SK-N-SH (cell line): ENCODE measurements at places on chromosomes 2 and 18.

GRCh38 chr2:172968061-172968469, 107.6 kb upstream of the MAP3K20 start:
- no peak for DNase-seq

- no peak for DNase-seq
These were observed 817.4 kb upstream of the ACVR2A start for GRCh38 chr2:147027436-147027835.

- DNase-seq: no peak
These were observed 5.3 kb upstream of the MOCOS start for GRCh38 chr18:36181898-36182506.

- DNase-seq: no peak
These were observed 116.4 kb downstream of the IRS1 start for GRCh38 chr2:226683196-226683595.

DNA sequence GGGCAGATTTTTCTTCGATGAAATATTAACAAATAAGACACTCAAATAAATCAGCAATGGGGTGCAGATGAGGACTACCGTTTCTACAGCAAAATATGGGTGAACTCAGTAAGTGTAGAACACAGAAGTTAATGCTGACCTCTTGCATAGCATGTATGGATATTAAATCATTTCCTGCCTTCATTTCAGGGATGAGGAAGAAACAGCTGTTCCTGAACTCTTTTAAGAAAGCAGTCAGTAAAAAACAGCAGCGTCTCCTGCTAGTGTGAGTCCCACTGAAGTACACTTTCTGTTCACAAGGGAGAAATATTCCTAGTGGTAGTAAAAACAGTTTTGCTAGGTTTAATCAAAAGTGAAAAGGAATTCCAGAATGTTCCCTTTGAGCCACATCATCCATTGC, 379.0 kb downstream of the ZEB2 start:
- no peak for DNase-seq

GRCh38 chr2:178057179-178057680, 15.3 kb downstream of the PDE11A start:
- no peak for DNase-seq

- no peak for DNase-seq
These were observed 33.0 kb downstream of the RPRD1A start for GRCh38 chr18:36034299-36034895.

GRCh38 chr2:201046881-201047280, 24.6 kb downstream of the HYCC2 start:
- DNase-seq: no peak

GRCh38 chr2:177733322-177733855, 339.2 kb downstream of the PDE11A start:
- DNase-seq: no peak

GRCh38 chr2:100621371-100621951, 58.7 kb downstream of the PDCL3 start:
- no peak for DNase-seq

GRCh38 chr2:230634146-230634545, 78.5 kb upstream of the CAB39 start:
- no peak for DNase-seq

DNA sequence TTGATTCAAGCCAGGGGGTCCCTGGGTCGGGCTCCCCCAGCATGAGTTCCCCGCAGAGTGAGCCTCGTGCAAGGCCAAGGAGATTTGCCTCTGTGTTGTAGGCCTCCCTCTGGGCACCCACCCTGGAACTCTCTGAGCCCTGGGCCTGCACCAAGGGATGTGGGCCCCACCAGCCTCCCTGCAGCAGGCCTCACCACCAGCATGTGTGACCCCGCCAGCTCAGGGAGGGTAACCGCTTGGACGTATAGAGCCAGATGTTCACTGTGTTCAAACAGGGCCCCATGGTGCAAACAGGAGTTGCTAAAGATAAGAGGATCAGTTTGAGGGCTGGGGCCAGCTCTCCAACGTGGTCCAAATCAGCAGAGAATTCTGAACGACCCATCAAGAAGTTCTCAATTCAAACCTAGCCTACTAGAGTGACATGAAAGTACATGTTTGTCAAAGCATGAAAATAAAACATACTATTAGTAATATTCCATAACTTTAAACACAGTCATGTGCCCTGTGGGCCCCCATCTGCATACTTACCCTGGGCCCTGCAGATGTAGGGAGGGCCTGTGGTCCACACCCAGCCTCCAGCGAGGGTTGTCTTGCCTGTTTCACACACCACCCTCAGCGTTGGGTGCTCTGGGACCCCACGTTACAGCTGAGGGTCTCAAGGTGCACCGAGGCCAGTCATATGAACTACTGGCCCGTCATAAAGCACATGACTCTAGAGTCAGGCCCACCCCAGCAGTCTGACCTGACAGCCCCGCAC, 5.5 kb upstream of the TUBB6 start:
- no peak for DNase-seq

DNA sequence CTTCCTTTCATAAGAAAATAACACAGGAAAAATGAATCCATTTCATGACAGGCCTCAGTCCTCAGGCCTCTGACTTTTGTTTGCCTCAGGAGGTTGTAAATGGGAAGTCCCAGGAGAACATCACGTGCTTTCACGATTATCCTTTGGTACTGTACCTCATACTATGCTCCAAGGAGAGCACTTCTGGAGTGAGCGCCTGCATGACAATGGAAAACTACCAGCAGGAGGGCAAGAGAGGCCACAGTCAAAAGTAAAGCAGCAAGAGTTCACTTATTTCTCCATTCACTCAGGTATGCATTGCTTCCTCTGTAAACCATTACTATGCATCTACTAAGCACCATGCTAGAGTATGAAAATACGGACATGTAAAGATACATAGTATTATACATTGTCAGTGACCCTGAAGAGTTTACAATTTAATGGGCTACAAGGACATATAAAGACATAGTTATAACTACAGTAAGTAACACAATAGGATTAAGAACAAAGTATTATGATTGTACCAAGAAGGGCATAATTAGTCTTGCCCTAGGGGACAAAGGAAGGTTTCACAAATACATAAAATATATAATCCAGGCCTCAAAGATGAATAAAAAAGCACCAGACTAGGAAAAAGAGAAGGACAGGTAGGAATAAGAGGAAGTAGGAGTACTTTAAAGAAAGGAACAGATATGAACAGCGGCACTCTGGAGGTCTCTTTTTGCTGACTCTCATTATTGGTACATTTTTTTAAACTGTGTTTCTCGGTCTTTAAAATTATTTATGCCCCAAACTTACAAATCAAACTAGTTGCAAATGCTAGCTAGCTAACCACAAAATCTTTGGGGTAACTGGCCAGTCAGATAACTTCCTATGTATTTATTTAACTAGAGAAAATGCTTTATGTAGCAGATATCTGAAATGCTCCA, 806.7 kb downstream of the NRXN1 start:
- no peak for DNase-seq

DNA sequence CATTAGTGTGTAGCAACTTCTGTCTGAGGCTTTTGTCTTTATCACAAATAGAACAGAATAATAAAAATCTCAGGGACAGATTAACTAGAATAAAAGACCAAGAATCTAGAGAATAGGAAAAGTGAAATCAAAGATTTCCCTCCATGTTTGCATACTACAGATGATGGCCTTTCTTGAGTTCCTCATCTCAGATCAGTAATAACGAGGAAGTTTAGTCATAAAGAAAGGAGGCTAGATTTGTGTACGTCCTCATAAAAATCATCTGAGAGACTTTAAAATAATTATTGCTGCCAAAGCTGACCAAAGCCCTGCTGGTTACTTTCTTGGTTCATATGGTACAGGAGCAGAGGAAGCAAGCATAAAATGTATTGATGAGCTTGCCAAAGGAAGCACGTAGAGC, 117.3 kb downstream of the MIB1 start:
- no peak for DNase-seq
